GM04503 (cell line): ENCODE measurements at places on chromosomes 1 and 21.

- no peak for DNase-seq
Measured at GRCh38 chr1:53603431-53603830, 135.5 kb downstream of the GLIS1 start.

DNA sequence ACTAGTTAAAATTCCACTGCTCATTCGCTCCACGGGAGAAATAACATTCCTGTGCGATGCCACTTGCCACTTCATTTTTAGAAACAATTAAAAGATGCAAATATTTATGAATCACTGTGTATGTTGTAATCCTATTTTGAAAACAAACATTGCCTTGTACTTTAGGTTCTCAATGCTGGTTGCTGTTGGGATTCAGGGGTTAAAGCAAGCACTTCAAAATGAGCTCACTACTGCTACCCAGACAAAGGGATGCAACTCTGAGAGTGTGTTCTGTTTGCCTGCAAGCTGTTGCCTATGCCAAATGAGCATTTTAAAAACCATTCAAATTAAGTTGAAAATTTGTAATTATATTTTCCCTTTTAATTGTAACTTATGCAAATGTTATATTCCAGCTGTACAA is 87.5 kb downstream of the RWDD3 start:
- no peak for DNase-seq

DNA sequence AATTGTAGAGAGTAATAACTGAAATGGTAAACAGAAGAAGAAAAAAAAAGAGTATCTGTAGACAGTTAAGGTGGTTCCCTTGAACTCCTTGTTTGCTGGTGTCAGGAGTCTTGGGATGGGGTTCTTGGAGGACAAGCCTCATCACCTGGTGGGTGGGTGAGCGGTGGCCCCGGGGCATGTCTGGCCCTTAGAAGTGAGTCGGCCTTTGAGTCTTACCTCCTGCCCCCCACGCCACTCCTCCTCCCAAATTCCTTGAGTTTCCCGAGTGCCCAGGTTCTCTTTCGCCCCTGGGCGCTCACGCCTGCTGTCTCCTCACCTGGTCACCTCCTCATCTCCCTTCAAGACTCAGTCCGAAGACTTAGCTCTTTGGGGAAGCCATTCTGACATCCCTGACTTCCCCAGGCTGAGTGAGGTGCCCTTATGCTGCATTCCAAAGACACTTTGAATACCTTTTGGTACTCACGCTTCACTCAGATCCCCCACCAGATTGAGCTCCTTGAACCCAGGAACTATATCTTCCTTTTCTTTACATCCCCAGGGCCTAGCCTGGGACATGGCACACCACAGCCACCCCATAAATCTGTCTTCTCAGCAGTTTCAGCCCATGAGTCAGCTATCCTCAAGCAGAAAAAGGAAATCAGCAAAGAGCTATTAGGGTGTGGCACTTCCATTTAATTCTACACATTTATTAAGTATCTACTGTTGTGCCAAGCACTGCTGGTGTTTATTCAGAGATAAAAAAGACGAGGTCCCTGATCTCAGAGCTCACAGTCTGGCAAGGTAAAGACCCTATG is 13.5 kb upstream of the IKBKE start:
- DNase-seq = no peak

DNA sequence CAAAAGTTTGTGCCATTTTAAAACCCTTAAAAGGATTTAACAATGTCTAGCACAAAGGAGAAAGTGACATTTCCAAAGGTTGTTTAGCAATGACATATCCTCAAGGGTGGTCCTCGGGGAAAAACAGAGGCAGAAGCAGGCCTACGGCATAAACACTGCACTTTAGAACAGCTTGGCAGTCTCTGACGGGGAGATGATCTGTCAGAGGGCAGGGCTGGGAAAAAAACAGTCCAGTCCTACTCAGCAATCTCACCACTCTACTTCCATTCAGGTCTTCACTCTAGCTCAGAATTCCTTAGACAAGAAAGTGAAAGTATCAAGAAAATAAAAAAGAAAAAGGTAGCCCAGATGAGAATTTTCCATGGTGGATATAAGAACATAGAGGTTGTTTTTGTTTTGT is 4.1 kb downstream of the CRYZ start:
- no peak for DNase-seq

- no peak for DNase-seq
Measured at GRCh38 chr21:43194303-43195120, 25.7 kb downstream of the CRYAA start.

DNA sequence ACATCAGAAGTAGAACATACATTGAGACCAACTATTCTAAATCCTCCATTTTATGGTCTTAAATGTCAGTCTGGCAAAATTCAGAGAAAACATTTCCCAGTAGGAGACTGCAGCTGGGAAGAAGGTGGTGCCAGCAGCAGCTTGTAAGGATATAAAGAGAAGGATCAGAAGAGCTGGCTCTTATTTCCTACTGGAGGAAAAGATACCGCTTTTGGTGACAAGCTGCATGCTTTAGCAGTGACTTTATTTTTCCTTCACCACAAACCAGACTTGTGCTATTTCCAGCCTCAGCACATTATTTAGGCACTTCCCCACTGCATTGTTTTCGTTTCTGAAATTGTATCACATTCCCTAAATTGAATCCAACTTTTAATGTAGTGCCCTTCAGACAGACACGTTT is 28.4 kb downstream of the RNF11 start:
- DNase-seq = peak; percentile 89

DNA sequence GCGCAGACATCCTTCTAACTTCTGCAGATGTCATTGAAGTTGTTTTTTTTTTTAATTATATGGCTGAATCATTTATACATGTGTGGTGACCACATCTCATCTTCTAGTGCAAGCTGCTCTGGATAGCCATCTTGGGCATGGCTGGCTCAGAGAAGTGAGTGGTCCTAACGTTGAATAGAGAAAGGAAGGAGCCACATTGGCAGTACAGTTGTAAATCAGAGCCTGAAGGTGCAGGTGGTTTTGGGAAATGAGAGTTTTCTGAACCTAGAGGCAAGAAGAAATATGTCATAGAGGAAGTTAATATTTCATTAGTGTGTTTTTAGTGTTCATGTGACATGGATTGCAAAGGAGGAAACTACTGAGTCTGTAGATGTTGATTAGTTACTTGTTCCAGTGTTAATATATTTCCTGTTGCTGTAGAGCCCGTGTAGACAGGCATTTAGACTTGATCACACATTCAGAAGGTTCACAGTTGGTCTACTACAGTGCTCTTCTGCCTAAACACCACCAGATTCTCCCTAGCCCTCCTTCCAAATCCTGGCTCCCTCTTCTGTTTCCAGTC is 163.7 kb downstream of the ROR1 start:
- DNase-seq = no peak

DNA sequence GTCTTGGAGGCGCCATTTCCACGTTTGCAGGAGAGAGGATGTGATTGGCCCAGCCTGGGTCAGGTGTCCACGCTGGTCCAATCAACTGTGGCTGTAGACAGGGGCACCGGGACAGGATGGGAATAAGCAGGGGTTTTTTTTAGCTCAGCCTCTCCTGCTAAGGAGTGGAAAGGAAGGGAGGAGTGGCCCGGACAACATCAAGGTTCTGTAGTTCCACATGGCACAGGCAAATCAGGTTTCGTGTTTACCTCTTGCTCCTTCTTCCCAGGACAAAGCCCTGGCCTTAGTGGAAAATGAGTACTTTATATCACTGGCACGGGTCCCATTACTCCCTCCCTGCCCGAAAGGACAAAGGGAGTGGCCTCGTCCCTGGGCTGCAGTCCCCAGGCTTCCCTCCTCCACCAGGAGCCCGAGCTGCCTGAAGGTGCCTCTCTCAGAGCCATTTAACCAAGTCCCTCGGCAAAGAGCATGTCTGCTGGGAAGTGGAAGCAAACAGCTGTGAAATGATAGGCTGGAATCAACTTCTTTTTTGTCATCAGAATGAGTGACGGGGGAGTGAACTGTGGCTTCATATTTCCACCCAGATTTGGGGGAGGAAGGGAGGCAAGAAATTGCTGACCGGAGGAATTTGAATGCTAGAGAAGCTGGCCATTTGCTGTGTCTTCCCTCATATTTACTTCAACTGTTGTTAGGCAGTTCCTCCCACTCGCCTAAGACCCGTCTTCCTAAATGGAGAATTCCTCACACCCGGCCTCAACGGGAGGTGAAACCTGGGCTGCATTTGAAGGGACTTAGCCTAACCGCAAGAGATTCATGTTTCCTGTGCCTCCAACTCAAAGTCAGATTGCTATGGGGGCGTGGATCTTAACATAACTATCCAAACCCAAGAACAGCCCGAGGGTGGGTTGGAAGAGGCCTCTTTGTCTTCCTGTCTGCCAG is 84.9 kb upstream of the SLC44A3 start:
- no peak for DNase-seq

- DNase-seq = no peak
Measured at GRCh38 chr1:109923131-109923945, 12.7 kb downstream of the CSF1 start.

DNA sequence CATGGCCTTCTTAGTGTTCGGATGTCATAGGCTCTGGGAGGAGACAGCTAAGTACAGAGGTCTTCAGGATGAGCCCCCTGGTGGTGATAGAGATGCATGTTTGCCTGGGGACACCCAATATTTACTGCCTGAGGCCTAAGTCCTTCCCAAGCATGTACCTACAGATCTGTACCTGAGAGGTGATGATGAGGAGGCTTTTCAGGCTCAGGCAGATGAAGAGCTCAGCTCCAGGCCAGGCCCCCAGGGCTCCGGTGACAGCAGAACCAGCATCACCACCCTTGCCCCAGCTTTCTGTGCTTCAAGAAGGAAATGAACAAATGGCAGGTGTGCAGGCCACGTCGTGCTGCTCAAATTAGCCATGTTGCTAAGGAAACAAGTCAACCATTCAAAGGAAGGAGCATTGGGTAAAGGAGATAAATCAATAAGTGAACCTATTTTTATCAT is 21.1 kb downstream of the CACNA1E start:
- DNase-seq = no peak

- no peak for DNase-seq
Measured at GRCh38 chr1:36154765-36155407, 1.1 kb upstream of the MAP7D1 start.

- no peak for DNase-seq
Measured at GRCh38 chr1:42316292-42316691, 18.7 kb downstream of the FOXJ3 start.

- DNase-seq = no peak
Measured at GRCh38 chr1:158422212-158422611, 3.8 kb downstream of the OR10K2 start.

GRCh38 chr21:45640001-45640887 is 3.3 kb upstream of the PCBP3 start:
- DNase-seq = no peak

GRCh38 chr1:80403471-80403893 is 1397.0 kb upstream of the ADGRL4 start:
- DNase-seq = no peak

DNA sequence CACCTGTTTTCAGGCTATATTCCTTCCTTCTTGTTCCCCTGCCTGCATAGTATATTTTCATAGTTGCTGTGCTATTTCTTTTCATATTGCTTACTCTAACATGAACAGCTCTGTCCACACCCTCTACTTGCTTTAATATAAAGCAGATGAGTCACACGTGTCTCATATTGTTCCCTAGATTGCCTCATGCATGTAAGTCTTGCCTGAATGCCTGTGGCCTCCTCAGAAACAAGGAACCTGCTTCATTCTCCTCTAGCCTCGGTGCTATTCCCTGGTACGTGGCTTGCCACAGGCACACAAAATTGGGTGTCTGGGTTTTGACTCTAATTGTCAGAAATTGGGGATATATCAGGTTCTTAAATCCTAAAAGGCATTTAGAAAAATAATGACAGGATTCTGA is 16.5 kb upstream of the PKP1 start:
- peak; percentile 55 for DNase-seq
